ENCODE measurements at places on chromosomes 3 and 15.

DNA sequence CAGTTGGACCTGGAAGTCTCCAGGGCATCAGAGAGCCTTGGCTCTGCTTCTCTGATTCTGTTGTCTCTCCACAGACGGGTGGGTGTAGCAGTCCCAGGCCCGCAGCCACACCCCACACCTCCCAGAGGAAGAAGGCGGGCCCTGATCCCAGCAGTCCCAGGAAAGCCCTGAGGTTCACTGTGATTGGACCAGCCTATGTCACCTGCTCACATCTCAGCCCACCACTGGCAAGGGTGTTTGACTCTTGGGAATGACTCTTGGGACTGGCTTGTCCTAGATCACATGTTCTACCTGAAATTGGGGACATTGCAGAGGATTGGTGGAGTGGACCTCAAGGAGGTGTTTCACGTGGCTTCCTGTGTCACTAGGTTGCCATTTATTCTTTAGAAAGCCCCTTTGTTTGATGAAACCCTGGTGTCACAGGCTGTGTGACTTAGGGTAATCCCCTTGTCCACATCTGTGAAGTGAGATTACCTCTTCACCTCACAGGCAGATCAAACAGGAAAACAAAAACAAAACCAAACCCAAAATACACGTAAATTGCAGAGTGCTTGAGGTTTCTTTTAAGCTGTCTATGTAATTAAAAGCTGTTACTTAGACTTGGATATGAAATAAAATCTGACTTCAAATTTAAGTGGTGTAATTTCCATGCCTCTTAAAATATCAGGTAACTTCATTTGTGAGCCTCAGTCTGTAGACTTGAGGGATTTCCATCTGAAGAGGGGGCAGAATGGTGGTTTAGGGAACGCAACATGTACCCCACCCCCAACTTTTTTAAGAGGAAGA lies 26.7 kb downstream of the FLNB start:
- no peak for DNase-seq

GRCh38 chr3:149266736-149267135 lies 45.1 kb upstream of the CP start:
- DNase-seq, result no peak

- DNase-seq, result no peak
These were observed 302.4 kb downstream of the EPHB1 start for GRCh38 chr3:135097276-135097946.

DNA sequence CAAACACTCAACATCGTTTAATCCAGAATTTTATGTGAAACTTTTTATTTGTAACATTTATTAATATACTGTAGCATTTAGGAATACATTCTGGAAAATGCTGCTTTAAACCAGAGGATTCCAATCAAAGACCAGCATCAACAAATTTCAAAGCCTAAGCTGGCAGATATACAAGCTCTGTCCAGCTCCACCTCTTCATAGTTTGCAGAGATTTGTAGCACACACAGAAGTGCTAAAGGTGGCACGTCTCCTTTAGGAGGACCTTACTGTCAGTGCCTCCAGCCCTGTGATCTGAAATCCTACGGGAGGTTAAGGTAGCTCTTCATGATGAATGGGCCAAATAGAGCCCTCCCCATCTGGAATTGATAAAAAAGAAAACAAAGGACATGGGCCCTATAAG lies 329.7 kb upstream of the NECTIN3 start:
- no peak for DNase-seq

GRCh38 chr15:33111041-33111451 lies 83.5 kb downstream of the FMN1 start:
- DNase-seq, result no peak

GRCh38 chr3:70111411-70111810 lies 111.9 kb downstream of the SAMMSON start:
- no peak for DNase-seq

- no peak for DNase-seq
These were observed 2.4 kb upstream of the CYP1A1 start for GRCh38 chr15:74727727-74728126.

DNA sequence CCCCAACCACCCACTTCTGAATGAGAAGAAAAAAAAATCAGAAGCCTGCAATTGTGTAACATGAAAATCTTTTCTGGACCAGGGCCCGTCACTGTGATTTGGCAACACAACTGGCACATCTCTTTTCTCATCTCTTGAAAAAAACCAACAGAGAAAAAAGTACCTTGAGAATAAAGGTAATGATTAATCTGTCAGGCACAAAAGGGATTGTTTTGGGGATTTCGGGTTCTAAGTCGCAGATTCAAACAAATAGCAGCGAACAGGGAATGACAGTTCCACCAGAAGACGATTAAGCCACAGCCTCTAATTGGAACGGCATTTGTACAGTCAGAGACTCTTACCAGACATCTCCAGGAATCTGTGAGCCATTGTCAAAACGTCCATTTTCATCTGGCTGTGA lies at the start of gene AQP9:
TSS of gene AQP9 (plus strand) at position 276 of the 400 bp plus-strand sequence. CDS start 185 bp downstream, outside the sequence.
- no peak for DNase-seq

- no peak for DNase-seq
These were observed 803.3 kb downstream of the DIPK2A start for GRCh38 chr3:144774897-144775296.

DNA sequence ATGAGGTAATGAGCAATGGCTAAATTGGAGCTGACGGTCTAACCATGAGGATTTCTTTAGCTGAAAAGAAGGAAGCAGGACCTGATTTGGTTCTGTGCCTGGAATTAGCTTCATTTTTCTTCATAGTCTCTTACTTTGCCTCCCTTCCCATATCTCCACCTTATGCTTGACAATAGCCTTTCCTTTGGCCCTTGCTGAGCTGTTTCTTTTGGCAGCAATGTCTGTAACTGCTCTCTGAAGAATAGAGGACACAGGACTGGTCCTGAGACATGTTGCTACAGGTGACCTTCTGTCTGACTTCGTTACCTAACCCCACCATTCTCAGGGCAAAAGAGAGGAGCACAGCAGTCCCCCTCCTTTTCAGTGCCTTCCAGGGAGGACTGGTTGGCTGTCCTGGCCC lies 122.4 kb downstream of the SSR3 start:
- DNase-seq, result no peak

DNA sequence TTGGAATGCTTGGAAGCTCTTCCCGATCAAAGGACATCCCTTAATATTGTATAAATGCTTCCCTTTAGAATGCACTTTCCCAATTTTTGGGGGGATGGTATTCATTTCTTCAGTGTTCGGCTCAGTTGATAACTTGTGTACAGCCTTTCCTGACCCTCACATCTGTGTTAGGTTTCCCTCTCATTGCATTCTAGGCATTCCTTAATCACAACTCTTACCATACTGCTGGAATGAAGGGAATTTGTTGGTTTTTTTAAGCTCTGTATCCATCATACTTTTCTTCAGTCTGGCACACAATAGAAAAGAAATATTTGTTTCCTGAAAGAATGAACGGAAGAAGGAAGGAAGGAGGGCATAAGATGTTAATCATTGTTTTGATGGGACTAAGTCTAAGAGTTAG lies 119.5 kb downstream of the CHST2 start:
- DNase-seq, result no peak

- DNase-seq, result no peak
These were observed 6.5 kb upstream of the DNAJB8 start for GRCh38 chr3:128473180-128473519.

DNA sequence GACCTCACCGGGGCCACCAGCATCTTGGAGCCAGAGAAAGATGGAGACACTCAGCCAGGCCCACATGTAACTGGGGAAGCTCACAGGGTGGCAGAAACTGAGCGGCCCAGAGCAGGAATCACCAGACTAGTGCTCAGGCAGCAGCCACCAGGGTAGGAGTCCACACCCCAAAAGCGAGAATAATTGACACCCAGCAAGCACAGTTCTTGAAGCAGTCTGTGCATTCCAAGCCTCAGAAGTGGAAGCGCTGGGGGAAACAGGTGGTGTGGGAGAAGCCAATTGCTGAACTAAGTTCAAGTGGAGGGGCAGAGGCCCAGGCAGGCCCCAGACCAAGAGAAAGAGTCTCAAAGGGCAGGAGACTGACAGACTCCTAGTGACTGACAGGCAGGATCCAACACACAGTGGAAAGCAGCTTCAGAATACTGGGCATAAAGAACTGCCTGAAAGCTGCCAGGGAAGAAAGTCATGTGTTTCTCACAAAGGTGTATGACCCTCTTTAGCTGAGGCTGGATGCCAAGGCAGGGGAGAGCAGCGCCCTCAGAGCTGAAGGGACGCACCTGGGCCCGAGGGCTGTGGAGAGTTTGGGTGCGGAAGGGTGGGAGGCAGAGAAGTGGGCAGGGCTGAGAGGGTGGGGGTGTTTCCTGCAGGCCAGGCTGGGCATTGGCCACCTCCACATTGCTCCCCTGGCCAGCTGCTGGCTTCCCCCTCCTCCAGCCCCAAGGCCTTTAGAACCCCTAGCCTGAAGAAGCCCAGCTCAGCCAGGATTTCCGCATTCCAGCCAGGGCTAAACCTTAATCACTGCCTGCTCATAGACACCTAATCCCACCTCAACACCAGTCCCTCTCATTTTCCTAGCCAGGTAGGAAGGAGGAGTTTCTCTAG lies 7.7 kb downstream of the NT5DC2 start:
- DNase-seq, result no peak

DNA sequence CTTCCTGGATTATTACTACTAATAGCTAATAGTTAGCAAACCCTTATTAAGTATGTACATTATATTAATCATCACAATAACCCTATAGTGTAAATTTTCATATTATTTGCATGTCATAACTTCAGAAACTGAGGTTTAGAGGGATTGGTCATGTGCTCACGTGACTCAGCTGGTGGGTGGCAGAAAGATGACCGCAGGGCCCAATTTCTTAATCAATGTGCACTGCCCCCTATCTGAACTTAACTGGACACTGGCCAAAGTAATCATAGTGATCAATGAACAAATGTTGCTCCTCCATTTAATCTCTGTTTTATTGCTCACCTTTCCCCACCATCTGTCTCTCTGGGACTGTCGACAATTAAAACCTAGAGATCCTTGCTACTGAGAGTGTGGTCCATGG lies 52.2 kb downstream of the PLD1 start:
- DNase-seq, result no peak

- no peak for DNase-seq
These were observed 793 bp upstream of the FANCD2 start for GRCh38 chr3:10025205-10026083.
